Left kidney (tissue), 8 donors: ENCODE measurements at places on chromosomes 2 and 18. TPM values are rescaled to one million over a fixed set of nuclear protein-coding genes. Genes with fewer than 3 reads are reported as not detected.

- no peak for DNase-seq
Measured at GRCh38 chr2:28291811-28292440, 100.7 kb upstream of the FOSL2 start.

Gene PRSS56
- not detected for polyA plus RNA-seq

DNA sequence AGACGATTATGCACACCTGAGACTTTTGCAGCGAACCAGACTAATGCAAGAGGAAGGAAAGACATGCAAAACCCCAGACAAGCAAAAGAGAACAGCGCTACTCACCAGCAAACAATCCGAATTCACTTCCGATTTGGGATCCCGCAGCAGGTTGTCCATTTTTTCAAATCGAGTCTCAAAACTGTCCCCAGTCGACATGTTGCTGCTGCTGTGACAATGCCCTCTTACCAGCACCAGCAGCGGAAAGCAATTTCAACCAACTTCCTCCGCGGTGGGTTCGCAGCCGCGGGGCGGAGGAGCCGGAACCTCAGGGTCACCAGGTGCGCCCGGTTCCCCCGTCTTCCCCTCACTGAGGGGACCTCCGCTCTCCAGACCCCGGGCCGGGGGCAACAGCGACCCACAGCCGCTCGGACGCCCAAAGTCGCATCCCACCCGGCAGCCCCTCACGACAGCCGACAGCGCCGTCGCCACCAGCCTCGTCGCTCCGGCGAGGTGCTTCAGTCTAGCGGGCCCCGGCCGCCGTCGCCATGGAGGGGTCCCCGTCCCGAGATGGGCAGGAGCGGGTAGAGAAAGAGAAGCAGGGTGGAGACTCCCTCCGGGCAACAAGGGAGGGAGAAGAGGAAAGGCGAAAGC, 784 bp downstream of the ROCK1 start:
- DNase-seq = peak; percentile 33

- no peak for DNase-seq
Measured at GRCh38 chr18:28108814-28109213, 68.1 kb downstream of the CDH2 start.

GRCh38 chr18:29188760-29189159, 1011.8 kb upstream of the CDH2 start:
- no peak for DNase-seq
